HS-5 (cell line): ENCODE measurements at places on chromosomes 5 and 9.

DNA sequence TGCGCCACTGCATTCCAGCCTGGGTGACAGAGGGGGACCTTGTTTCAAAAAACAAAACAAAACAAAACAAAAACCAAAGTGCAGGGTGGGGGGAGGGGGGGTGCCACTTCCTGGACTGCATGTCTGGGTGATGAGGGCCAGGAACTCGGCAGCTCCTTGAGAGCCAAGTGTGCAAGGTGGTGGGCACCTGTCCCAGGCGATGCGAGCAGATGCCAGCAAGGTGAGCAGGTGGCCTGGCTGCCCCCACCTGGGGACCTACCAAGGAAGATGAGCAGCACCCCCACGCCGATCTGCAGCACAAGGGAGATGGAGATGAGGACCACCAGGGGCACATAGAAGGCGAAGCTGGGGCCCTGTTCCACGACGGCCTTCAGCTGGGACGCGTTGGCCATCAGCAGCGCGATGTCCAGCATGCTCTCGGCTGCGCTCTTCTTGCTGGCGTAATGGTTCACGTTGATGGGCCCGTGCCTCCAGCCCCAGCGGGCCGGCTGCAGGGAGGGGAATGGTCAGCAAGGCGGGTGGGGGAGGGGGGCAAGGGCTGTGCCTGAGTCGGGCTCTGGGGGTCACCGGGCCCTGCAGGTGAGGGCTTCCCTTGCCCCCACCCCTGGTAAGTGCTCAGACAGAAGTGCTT, 7.8 kb downstream of the NINJ1 start:
- DNase-seq = no peak

GRCh38 chr5:39146831-39147540, 72.4 kb downstream of the FYB1 start:
- DNase-seq = no peak

DNA sequence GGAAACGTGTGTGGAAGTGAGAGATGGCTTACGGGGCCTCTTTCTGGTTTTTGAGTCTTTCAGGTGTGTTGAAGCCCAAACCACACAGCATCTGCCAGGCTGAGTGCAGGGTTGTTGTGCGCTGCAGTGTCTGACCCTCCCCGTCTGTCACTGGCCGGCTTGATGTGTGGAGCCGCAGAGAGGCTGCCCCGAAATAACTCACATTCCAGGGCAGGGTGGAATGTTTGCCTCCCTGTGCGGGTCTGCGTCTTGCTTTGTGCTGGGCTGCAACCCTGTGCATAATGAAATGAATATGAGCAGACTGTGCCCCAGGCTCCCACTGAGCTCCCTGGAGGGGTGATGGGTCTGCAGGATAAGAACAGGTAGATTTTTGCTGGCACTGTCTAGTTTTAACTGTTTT, 9.9 kb upstream of the PLEKHG4B start:
- DNase-seq = no peak

GRCh38 chr9:8136477-8136876, 336.9 kb upstream of the DMAC1 start:
- DNase-seq = no peak

- no peak for DNase-seq
These were observed 84.6 kb upstream of the GRAMD2B start for GRCh38 chr5:126338635-126339034.

GRCh38 chr5:25439025-25439424, 794.2 kb upstream of the CDH10 start:
- DNase-seq = no peak

- peak; percentile 51 for DNase-seq
These were observed 3.3 kb downstream of the ZNF608 start for GRCh38 chr5:124742983-124743601.

DNA sequence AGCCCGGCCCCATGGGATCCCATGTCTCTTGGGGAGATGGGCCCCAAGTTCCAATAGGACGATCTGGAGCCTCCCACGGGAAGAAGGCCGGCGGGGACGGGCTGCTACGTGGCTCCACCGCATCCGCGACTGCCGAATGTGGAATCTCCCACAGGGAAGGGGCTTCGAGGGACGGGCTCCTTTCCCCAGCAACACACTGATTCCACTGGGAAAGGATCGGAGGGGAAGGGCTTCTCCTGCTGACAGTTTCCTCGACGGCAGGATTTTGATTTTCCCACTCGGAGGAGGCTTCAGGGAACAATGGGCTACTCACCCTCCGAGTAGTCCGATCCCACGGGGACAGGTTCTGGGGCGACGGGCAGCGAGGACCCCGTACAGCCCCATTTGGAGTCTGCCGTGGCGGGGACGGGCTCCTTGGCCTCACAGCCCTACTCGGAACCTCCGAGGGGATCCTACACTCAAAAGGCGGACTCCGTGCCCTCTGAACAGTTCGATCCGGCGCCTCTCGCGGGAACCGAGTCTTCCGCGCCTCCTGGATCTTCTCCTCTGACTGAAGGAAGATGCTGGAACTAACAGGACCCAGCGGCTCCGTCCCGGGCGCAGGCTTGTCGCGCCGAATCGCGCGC, 1.3 kb downstream of the PROB1 start:
- DNase-seq = no peak

- DNase-seq = no peak
These were observed 289.6 kb downstream of the KIF4B start for GRCh38 chr5:155303120-155303519.

DNA sequence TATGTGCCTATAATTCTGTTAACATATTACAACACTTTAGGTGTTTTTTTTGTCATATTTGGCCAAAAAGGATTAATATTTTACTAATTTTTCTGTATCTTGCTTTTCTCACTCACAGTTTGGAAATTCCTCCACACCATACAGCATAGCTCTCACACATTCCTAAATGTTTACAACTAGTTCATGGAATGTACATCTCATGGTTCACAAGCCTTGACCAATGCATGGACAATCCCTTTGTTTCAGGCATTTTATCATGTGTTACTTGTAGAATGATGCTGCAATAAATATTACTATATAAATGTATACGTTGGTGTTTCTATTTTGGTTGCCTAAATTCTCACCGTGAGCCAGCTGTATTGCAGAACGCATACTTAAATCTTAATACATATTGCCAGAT, 80.5 kb upstream of the SPATA31C2 start:
- peak; percentile 14 for DNase-seq

DNA sequence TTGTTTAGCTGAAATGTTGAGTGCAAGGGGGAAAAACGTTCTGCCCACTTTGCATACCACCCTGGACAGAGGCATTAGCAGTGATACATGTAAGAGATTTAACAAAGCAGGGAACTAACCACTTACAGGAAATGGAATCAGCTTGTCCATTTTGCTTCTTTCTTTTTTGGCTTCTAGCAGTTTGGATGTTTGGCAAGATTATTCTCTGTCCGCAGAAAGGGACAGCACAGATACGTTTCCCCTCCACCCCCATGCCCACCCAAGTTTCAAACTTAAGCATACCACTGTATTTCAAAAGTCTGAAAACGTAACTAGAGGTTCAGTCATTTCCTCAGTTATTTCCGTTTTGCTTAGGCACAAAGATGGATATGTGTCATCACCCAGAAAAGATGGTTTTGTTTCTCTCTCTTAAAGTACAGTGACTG, 118.4 kb downstream of the GDNF start:
- DNase-seq = peak; percentile 94

GRCh38 chr9:82706786-82707185, 356.2 kb downstream of the RASEF start:
- DNase-seq = no peak

GRCh38 chr5:74382987-74383593, 257.4 kb downstream of the ENC1 start:
- no peak for DNase-seq

DNA sequence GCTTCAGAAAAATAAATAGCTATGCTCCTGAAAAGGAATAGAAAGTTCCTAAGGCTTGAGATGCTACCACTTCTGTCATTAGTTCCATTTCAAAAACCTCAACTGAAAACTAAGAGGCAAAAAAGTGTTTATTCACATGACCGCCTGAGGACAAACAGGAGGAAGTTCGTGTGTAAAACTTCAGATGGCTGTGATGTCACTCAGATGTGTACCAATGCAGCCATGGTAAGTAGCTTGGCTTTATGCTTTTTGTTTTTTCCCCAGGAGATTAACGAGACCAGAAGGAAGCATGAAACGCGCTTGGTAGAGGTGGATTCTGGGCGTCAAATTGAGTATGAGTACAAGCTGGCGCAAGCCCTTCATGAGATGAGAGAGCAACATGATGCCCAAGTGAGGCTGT, 33.0 kb downstream of the LMNB1 start:
- DNase-seq = no peak

GRCh38 chr5:135171336-135171735, 137.3 kb upstream of the PITX1 start:
- no peak for DNase-seq

DNA sequence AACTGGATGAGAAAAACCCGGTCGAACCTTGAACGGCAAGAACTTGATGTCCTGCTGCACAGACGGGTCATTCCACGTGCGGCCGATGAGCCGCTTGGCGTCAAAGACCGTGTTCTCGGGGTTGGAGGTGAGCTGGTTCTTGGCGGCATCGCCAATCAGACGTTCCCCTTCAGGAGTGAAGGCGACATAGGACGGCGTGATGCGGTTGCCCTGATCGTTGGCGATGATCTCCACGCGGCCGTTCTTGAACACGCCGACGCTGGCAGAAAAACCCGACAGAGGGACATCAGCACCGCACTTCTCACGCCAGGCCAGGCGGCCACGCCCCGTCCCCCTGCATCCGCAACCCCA, 519 bp downstream of the HSPA5 start:
- DNase-seq = no peak

- DNase-seq = no peak
These were observed 2.4 kb upstream of the IL7R start for GRCh38 chr5:35854248-35854647.

DNA sequence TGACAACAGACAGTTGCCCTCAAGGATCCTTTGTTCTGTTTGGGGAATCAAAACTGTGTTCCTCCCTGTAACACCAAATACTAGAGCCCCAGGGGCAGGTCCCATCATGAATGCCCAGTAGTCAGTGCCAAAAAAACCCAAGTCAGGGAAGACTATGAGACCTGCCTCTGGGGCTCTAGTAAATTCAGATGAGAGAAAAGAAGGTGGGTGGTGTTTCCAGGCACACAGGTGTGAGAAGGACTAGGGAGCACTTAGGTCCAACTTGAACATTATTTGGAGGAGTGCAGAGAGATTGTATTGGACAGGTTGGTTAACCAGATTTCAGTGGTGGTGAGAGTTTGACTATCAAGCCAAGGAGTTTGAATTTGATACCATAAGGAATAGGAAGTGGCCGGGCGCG, 52.0 kb downstream of the SLC22A5 start:
- DNase-seq = no peak

GRCh38 chr9:114905170-114905940, 25.0 kb downstream of the TNFSF8 start:
- DNase-seq = no peak

- DNase-seq = peak; percentile 52
These were observed 759.3 kb upstream of the TYRP1 start for GRCh38 chr9:11933926-11934325.

- DNase-seq = no peak
These were observed 9.3 kb upstream of the ACSL6 start for GRCh38 chr5:132020568-132021339.

GRCh38 chr5:175694371-175695160, 36.7 kb downstream of the HRH2 start:
- no peak for DNase-seq

DNA sequence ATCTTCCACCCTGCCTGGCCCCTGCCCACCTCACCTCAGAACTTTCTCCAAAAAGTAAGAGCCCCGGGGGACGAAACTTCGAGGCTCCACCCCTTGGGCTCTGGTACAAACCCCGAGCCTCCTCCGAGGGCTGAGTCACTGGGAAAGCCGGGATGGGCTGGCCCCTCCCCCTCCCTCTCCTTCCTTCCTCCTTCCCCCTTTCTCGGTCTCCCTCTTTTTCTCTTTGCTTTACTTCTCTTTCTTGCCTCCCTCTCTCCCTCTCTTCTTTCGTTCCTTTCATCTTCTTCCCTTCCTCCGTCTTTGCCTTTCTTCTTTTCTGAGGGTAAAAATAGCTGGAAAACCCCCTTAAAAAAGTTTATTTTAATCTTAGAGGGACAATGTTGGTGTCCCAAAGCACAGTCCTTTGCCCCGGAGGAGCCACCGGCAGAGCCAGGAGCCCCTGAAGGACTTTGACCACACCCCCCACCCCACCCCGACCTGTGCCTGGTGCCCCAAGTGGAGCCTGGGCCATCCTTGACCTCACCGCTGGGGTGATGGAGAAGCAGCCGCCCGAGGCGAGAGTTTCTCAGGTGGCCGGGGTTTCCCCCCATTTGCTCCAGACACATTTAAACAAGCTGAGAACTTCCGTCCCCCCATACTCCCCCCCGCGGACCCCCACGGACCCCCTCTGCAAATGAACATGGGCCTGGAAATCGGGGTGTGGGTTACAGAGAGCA, 5.7 kb upstream of the NOTCH1 start:
- no peak for DNase-seq

DNA sequence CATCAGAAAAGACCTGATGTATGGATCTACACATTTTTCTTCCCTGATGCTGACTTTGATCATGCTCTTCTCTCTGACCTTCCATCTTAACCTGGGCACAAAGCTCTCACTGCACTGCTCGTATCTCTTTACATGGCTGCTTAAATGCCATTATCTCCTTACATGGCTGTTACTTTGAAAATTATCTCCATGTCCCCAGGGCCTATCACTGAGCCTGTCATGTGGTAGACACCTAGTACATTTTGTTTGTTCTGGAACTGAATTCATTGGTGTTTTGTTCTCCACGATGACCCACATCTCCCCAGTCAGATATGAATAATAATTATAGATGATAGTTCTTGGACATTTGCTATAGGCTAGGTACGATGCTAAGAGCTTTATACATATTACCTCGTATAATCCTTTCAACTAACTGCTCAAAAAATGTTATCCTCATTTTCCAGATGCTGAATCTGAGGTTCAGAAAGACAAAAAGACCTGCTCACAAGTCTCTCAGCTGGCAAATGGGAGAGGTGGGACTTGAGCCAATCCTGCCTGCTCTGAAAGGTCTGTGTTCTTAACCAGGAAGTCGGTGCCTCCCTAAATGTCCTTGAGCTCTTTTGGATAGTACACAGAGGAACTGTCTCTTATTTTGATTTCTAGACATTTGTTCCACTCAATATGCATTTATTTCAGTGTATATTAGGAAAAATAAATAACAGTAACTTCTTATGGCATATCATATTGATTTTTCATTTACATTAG, 9.8 kb upstream of the CPEB4 start:
- DNase-seq = no peak

GRCh38 chr5:179765400-179765799, 28.4 kb upstream of the LTC4S start:
- peak; percentile 63 for DNase-seq

- DNase-seq = no peak
These were observed 439.0 kb upstream of the PTGER4 start for GRCh38 chr5:40240671-40241070.
